ENCODE measurements at places on chromosomes 3 and 15.

DNA sequence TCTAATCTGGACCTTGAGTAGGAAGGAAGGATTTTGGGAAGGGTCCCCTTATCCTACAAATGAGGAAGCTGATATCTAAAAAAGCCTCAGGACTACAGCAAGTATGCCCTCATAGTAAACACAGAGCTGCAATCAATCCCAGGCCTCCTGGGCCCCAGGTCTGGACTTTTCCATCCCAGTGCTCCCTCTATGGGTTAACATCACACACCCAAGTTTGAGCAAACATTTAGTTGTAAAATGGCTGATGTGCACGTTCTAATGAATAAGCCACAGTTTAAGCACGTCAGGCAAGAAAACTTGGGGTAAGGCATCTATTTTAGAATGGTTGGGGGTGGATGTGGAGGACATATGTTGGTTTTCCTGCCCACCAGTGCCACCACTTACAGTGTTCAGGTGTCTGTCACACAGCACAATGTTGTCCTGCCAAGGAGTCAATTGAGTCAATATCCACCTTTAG lies 44.3 kb upstream of the UBE2E1 start:
- no peak for DNase-seq

GRCh38 chr15:48930735-48931134 lies 33.0 kb downstream of the SHC4 start:
- DNase-seq: no peak

DNA sequence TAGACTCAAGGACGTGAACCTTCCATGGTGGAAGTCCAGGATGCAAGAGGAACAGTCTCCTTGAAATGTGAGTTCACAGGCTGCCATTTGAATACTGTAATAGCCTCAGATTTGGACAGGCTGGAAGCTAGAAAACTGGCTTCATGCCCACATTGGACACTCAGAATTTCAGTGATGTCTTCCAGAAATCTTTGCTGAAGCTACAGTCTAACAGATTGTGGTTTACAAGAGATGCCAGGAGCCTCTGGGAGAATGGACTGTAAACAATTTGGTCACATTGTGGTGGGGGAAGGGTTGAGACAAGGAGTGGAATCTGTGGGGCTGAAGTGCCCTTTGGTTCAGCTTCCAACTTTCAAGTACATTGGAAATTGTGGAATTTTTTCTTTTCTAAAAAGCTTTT lies 252.0 kb upstream of the PROK2 start:
- no peak for DNase-seq

- DNase-seq: no peak
These were observed 3.7 kb downstream of the EHD4 start for GRCh38 chr15:41968701-41969100.

DNA sequence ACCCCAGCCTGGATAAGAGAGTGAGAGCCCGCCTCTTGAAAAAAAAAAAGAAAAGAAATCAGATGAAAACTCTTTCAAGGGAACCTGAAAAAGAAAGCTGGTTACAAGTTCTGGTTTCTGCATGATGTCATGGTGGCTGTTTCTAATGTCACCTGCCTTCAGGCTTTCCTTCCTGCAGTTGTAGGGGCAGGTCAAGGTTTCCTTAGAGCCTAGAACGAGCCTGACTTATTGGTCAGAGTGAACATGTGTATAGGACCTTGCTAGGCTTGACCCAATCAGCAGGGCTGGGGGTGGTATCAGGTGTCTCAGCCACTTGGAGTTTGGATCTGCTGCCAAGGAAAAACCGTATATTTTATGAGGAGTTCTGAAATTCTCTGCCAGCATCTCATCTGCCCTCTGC lies 3.8 kb downstream of the IVD start:
- DNase-seq: no peak

- DNase-seq: no peak
These were observed 509 bp upstream of the LRRC3B start for GRCh38 chr3:26621906-26622620.

GRCh38 chr3:182028081-182028480 lies 316.4 kb downstream of the SOX2 start:
- DNase-seq: no peak

- DNase-seq: no peak
These were observed 127.8 kb downstream of the EEFSEC start for GRCh38 chr3:128281056-128281455.

- no peak for DNase-seq
These were observed 167.3 kb upstream of the SGO1 start for GRCh38 chr3:20353286-20353685.

DNA sequence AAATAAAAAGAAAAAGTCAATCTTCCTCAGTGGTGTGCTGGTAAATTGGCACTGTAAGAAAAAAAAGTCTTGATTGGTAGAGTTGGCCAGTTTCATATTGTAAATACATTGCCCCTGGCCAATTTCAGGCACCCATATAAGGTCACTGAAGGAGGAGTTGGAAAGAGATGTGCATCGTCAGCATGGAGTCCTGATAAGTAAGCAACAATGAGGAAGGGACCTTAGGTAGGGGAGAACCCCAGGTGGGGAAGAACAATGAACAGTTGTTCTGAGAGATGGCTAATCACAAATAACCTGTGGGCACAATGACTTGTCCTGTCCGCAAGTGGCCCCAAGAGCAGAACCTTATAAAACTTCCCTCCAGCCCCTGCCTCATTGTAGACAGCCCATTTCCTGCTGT lies 8.6 kb upstream of the CYP8B1 start:
- no peak for DNase-seq

DNA sequence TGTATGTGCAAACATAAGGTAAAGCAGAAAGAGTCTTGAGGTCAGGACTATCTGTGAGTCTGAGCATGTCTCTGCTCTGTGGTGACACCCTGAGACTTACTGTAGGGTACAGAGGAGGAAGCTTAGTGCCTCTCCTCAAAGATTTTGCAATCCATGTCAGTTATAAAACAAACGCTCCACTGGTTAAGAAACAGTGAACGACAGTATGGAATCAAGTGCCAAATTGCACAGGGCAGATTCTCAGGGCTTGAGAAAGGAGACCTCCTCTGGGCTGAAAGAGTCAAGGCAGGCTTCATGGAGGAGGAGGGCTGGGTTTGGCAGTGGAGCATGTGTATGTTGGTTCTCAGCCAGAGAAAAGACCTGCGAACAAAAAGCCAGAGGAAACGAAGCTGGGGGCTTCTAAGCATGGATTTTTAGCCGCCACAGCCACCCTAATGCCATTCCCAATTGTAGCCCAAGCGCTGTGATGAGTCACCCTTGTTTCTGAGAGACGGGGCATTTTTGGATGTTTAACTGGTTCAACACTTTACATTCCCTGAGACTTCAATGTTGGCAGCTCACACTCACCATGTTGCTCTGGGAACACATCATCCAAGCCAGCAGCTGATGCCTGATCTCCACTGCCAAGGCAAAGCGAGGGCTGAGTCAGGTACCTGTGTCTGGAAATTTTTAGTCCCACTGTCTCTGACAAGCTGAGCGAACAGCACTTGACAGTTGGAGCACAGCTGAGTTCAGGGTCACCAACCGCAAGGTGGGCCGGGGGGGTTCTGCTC lies 3.4 kb upstream of the DGKG start:
- no peak for DNase-seq

DNA sequence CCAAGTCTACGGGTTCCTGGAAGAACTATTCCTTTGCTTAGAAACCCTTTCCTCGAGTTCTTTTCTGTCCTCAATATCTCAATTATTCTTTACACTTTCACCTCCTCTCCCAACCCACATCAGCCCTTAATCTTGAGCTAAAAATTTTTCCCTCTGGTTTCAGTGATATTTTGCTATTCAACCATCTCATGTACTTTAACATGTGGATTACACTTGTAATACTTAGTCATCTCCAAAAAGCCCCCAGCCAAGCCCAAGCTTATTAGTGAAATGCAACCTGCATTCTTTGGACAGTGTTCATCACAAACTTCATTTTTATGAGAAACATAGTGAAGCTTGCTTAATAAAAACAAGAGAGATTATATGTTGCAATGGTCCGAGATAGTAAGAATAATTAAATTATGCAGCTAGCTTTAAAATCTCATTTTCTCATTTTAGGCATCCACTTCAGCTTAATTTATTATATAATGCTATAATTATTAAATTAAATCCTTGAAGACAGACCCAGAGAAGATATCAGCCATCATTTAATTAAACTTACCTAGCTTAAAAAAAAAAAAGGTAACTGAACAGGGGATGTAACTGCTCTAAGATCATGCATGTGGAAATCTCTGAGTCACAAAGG lies 534.5 kb upstream of the TBL1XR1 start:
- DNase-seq: no peak

DNA sequence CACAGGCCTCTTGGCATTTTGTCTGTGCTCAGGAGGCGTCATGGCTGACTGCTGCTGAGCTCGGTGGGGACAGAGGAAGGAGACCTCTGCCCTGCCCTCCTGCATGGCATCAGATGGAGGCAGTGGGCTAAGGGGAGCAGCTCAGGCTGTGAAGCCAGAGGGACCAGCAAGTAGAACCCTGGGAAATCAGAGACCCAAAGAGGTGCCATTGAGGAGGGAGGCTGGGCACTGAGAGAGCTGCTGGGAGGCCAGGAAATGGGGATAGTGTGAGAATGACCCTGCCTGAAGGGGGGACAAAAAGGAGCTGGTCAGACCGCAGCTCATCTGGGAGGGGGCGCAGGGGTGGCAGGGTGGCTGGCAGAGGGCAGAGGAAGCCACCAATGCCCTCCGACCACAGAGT lies 136.8 kb downstream of the FBLN2 start:
- no peak for DNase-seq

DNA sequence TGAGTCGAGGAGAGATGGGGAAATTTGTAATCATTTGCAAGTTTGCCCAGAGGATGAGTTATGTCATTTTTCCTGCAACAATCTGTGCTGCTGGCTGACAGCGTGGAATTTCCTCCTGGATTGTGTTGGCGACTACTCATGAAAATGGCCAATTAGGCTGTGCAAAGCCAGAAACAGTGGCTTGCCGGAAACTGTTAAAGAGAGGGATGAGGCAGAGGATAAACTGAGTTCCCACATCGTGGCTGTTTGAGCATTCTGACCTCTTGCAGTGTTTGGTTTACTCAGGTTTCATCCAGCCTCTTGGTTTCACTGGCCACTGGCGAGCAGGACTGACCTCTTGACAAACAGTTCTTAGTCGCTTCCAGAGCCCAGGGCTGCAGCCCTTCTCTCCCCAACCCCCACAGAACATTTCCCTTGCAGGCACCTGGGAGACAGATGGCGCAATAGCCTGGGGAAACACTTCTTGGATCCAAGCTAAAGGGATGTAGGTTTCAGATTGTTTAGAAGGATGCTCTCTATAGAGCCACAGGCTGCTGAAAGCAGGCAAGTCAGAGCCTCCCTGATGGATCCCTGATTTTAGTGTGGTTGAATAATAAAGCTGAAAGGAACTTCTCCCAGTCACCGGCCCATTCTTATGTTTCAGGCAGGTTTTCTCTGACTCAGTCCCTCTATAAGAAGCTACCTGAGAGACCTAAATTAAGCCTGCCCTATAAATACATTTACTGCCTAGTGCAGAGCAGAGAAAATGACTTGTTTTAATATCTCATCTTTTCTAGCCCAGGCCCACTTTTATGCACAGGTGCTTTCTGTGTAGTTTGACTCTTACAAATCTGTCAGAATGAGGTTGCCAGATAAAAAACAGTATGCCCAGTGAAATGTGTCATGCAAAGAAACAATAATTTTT lies 92.8 kb upstream of the UBE2E1 start:
- DNase-seq: no peak

DNA sequence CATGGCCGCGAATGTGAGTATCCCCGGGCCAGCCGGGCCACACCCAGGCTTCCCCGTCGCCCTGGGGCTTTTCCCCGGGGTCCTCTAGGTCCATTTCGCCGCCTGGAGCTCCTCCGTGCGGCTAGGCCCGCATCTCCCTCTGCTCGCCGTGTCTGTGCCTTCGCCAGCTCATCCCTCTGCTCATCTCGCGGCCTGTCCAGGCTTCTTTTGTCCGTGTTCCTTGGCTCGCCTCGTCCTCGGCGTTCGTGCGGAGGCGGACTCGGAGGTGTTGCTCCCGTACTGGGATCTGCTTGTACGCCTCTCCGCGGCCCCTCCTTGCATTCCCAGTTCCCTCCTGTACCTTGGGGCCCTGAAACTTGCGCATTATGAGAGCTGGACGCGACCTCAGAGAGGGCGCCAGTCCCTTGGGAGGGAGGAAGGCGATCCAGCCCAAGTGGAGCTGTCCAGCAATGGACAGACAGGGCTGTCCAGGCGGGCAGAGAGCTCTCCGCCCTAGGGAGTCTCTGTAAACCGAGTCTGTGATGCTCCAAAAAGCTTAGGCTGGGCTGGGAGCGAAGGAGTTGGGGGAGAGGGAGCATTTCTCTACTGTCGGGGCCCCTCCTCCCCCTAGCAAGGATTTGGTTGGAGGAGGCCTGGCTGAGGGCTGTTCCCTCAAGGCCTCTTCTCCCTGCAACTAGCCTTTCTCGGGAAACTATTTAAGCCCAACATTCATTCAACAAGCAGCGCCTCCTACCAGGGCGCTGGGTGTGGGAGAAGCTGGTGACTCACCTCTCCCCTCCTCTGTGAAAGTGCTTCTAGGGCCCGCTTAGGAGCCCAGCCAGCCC lies 553 bp downstream of the TMEM43 start:
- DNase-seq: no peak

- DNase-seq: no peak
These were observed 304.5 kb downstream of the OTOL1 start for GRCh38 chr3:161800985-161801559.

DNA sequence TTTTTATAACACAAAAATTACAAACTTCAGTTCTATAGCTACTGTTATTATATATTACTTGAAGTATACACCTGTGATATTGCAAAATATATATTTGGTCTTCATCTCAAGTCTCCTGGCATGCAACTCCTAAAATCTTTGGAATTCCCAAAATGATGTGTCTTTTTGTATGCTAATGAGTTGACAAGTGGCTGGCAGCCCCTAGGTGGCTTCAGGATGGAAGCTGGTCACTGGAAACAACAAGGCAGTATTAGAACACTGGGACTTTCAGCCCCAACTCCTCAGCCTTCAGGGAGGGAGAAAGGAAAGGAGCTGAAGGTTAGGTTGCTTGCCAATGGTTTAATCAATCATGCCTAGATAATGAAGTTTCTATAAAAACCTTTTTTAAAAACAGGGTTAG lies 112.0 kb downstream of the SCAPER start:
- DNase-seq: no peak

GRCh38 chr3:60660026-60660425 lies 591.2 kb downstream of the FHIT start:
- no peak for DNase-seq

GRCh38 chr3:114389156-114389555 lies 95.3 kb downstream of the TIGIT start:
- DNase-seq: no peak

- no peak for DNase-seq
These were observed 968.4 kb downstream of the FHIT start for GRCh38 chr3:60282866-60283265.

- DNase-seq: no peak
These were observed 304.4 kb downstream of the WDR72 start for GRCh38 chr15:53454843-53455721.

DNA sequence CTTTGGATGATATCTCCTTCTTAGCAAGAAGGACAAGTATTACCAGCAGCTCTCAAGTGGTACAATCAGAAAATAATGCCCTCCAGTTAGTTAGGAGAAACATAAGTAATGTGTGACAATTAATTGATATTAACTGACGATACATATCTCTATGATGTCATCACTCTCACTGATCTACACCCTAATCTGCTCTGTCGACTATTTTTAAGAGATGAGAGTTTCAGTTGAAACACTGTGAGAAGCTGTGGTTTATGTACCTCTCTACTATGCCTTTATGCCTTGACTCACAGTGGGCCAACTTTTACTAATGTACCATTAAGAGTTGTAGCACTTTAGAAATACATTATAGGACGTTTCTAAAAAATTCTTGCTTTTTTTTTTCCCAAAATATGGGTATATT lies 8.6 kb downstream of the CEP152 start:
- DNase-seq: no peak

- no peak for DNase-seq
These were observed 932 bp upstream of the VPS8 start for GRCh38 chr3:184811034-184811433.
